ENCODE measurements at places on chromosomes 7 and 10.

GRCh38 chr10:52703898-52704297 is 68.7 kb downstream of the MBL2 start:
- no peak for DNase-seq

DNA sequence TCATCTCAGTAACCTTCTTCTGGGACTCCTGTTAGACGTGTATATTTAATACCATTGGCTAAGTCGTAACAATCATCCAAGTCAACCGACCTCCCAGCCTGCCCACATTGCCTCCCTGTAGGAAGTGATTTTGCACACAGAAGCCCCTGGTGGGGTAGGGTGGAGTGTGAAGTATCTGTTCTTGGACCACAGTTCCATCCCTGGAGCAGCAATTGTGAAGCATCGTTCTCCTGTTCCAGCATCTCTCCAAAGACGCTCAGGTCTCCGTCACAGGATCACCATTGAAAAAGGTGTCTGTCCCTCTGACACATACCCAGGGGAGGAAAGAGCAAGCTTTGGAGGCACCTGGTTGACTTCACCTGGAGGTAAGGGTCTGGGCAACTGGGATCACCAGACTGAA is 72.9 kb downstream of the CCDC3 start:
- no peak for DNase-seq

DNA sequence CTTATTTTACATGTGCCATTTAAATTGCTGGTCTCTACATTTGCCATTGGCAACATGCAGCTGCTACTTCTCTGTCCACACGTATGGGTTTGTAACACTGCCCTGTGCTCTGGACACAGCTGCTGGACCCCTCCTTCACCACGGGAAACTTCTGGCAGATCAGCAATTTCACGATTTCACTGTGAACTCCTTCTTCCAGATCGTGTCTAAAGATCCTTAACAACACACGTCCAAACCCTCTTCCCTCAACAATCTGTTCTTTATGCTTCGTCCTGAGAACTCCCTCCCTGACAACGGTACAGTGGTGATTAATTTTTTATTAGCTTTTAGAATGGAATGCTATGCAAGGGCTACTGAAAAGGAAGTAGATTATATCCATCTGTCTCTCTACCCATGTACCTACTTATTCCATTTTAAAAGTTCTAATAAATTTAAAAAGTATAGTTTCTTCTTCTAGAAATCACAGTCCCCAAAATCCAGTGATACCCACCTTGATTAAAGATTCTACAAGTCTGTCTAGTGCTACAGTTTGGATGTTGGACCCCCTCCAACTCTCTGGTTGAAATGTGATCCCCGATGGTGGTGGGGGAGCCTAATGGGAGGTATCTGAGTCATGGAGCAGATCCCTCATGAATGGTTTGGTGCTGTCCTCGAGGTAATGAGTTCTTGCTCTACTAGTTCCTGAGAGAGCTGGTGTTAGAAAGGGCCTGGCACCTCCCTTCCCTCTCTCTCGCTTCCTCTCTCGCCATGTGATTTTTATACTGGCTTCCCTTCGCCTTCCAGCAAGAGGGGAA is 81.0 kb downstream of the KIAA1549 start:
- peak; percentile 47 for DNase-seq

DNA sequence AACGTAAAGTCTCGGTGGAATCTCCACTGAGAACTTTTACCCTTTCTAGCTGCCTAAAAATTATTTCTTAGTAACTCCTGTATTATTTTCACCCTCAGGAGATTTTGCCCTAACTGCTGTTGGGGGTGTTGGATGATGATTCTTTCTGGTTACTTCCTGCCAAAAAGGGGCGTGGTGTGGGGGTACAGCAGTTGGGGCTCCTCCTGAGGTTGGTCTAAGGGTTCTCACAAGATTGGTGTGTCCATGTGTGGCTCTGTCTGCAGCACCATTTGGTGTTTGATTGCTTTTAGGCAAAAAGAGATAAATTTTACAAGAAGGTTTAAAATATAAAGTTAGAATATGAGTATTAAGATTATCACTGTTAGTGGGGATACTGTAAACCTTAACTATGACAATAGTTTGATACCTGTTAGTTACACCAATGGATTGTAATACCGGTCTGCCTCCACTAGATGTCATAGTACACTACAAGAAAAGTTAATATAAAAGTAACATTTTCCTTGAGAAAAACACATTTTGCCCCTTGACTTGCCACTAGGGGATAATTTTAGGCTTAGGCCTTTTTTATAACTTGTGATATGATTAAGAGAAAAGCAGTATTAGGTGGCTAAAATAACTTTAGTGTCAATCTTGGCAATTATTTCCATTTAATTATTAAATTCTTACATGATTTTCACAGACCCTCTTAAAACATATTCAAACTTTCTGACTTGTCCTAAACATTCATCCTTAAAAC is 928.7 kb downstream of the IPMK start:
- DNase-seq = peak; percentile 10

GRCh38 chr7:77349141-77349540 is 67.0 kb downstream of the GSAP start:
- DNase-seq = no peak

All from right lung (tissue), 10 donors.